ENCODE measurements at places on chromosomes 11 and 22.

DNA sequence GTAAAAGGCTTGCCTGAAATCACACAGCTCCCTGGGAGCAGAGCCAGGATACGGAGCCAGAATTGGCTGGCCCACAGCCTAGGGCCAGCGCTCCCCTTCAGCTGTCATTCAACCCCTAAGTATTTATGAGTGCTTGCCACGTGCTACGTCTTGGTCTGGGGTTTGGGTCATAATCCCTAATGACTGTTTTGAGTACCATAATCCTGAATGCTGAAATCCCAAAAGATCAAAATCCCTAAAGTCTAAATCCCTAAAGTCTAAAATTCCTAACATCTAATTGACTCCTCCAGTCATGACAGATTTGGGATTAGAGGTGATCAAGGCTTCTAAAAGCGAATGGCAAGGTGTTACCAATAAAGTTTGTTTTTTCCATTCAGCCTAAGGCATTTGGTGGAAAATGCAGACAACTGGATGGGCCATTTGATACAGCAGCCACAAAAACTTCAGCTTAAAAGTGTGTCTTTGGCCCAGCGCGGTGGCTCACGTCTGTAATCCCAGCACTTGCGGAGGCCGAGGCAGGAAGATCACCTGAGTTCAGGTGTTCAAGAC is 59.8 kb upstream of the PRR5 start:
- DNase-seq: no peak

GRCh38 chr11:120239713-120240640 is at the start of gene POU2F3:
Gene POU2F3, plus strand, starts transcription at chr11:120240140. Its CDS starts 204 bp downstream, at chr11:120240344.
- DNase-seq: no peak

- no peak for DNase-seq
These were observed 8.1 kb downstream of the PRR33 start for GRCh38 chr11:1883346-1884302.

- DNase-seq: no peak
These were observed 15.4 kb downstream of the FAM181B start for GRCh38 chr11:82718307-82718706.

GRCh38 chr11:35711173-35711910 is 48.8 kb downstream of the TRIM44 start:
- no peak for DNase-seq

GRCh38 chr11:47185305-47186075 is 744 bp downstream of the PACSIN3 start:
- peak; percentile 20 for DNase-seq
